Activated T-helper 2 cell treated with anti-CD3 and anti-CD28 coated beads, Interferon-gamma antibody, Interleukin-2, Interleukin-4, amounts not matched to agents 10 μg/mL and 5 μg/mL and 100 μg/mL, durations not matched to agents 14 hours and 24 hours and 36 hours (primary cell): ENCODE measurements at places on chromosomes 7 and 10. TPM values are rescaled to one million over a fixed set of nuclear protein-coding genes. Genes with fewer than 3 reads are reported as not detected.

DNA sequence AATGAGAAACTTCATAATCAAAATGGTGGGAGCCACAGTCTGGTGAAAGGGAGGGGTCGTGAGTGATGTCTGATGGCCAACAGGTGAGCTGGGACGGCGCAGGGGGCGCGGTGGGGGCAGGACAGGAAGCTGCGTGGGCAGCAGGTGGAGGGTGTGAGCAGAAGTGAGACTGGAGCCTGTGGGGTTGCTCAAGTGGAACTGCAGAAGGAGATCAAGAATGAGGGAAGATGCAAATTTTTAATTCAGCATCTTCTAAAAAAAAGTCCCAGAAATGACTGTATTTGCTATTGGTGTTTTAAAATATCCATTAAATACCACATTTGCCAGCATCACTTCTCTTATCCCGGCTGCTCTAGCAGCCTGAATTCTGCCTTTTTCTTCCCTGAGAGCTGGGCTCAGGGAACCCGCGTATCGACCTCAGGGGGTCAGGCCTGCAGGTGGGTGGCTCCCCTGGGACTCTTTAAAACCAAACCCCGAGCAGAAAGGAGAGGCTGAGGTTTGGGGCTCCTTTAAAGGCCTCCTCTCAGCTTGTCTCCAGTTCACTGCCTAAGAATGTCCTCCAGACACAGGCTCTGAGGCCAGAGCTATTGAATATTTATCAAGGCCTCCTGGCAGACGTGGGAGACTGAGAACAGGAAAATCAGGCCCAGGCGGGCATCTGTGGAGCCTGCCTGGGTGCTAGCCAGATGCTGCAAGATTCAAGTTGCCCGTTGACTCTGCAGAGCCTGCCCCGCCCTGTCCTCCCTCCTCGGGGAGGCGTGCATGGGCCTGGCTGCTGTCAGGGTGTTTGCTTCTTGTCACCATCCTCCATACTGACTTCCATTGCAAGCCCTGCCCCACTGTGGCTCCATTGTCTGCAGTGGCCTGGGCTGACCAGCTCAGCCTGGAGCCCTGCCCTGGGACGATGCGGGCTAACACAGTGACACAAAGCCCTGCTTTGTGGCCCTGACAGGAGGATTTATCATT, 53.9 kb downstream of the SYPL1 start:
- peak overlapping the region; percentile 48 for H3K27ac ChIP-seq
- no peak for DNase-seq
- H3K4me1 ChIP-seq: peaks cover 29% of the 10 kb centered on the region
- H3K36me3 ChIP-seq: no peaks in the 10 kb centered on the region

GRCh38 chr7:92653136-92653535, 62.9 kb upstream of the FAM133B start:
- DNase-seq: no peak
- peaks cover 66% of the 10 kb centered on the region for H3K36me3 ChIP-seq
- peak overlapping the region; percentile 87 for H3K27ac ChIP-seq
- peaks cover 76% of the 10 kb centered on the region for H3K4me1 ChIP-seq

- peak overlapping the region; percentile 51 for H3K4me3 ChIP-seq
- H3K36me3 ChIP-seq: no peaks in the 10 kb centered on the region
- no peaks in the 10 kb centered on the region for H3K27me3 ChIP-seq
- peak overlapping the region; percentile 94 for H3K27ac ChIP-seq
- H3K4me1 ChIP-seq: peaks cover 45% of the 10 kb centered on the region
Measured at GRCh38 chr7:150755473-150756099, 18.4 kb downstream of the GIMAP5 start.

- DNase-seq: no peak
- H3K4me3 ChIP-seq: no peak overlapping the region
- H3K27me3 ChIP-seq: no peaks in the 10 kb centered on the region
Measured at GRCh38 chr7:4072161-4072925, 609.8 kb upstream of the FOXK1 start.

- no peak for DNase-seq
- H3K4me1 ChIP-seq: peaks cover 21% of the 10 kb centered on the region
Measured at GRCh38 chr10:35466170-35466569, 129.9 kb downstream of the CCNY start.

DNA sequence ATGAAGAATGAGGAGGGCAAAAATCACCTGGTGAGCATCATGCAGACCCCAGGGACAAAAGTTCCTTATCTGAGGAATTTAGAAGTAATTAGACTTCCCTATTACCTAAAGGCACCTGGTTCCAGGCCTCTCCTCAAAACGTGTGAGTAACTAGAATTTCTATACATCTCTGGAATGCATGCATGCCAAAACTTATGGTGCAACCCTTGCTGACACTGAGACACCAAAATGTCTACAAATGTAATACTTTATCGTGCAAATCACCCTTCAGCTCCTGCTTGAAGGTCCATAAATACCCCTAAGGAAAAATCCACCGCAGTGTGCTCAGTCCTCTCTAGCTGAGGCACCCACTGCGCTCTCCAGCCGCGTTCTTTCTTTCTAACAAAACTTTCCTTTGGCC, 84.2 kb downstream of the PAXIP1 start:
- H3K27ac ChIP-seq: no peak overlapping the region
- H3K27me3 ChIP-seq: peaks cover 17% of the 10 kb centered on the region
- H3K36me3 ChIP-seq: no peaks in the 10 kb centered on the region
- no peak overlapping the region for H3K4me3 ChIP-seq

DNA sequence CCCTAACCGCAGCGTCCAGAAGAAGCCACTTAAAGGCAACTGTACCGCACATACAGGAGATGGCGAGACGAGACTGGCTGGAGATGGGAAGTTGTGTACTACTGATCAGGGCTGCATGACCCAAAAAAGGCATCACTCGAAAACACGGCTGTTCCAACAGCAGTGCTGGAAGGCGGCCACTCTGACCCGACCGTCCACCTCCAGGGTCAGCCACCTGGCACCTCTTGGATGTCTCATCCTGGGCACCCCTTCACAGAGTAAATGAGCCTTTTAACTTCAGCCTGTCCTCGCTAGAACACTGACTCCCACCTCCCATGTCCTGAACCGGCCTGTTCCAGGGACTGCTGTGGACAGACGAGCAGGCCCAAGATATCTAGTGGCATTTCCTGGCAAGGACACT, 180.7 kb downstream of the DIP2C start:
- H3K27ac ChIP-seq: no peak overlapping the region
- H3K36me3 ChIP-seq: no peaks in the 10 kb centered on the region

DNA sequence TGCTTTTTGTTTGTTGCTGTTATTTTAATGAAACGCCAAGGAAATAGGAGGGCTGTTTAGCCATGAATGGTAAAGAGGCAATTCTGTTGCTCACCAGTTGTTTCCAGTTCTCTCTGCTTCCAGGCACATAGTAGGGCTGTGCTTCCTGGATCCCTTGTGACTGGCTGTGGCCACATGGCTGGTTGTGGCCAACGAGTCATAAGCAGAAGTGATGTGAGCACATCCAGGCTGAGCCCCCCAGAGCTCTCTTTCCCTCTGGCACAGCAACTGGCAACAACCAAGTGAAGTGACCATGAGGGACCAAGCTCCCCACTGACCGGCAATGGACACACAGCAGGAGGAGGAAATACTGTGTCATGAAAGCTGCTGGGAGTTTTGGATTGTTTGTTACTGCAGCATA, 10.3 kb downstream of the GRID1 start:
- no peaks in the 10 kb centered on the region for H3K36me3 ChIP-seq
- no peak overlapping the region for H3K27ac ChIP-seq
- no peak overlapping the region for H3K4me3 ChIP-seq
- no peaks in the 10 kb centered on the region for H3K4me1 ChIP-seq
- DNase-seq: no peak

LIPK gene
- total RNA-seq: not detected in 2 replicates

SPDYE2 gene
- not detected in 2 replicates for total RNA-seq

RNF32 gene
- 2.9 and 3.4 TPM in 2 replicates for total RNA-seq

ANXA11 gene
- 251 and 264 TPM in 2 replicates for total RNA-seq

NPSR1 gene
- not detected in 2 replicates for total RNA-seq

ZNF488 gene
- total RNA-seq: 1.4 and 1.7 TPM in 2 replicates
